Activated gamma-delta T cell treated with anti-CD3 and anti-CD28 coated beads, Interleukin-2, amount 50 U/mL, for 16 hours (primary cell): ENCODE measurements at places on chromosomes 16 and 17.

- no peak for DNase-seq
Measured at GRCh38 chr16:23931199-23931598, 95.4 kb downstream of the PRKCB start.

GRCh38 chr16:85820604-85821372, 21.3 kb downstream of the COX4I1 start:
- DNase-seq, result no peak

- peak; percentile 95 for DNase-seq
Measured at GRCh38 chr17:17752089-17752820, 71.0 kb downstream of the RAI1 start.

GRCh38 chr17:79075446-79075750, 774 bp downstream of the ENGASE start:
- no peak for DNase-seq

- DNase-seq, result no peak
Measured at GRCh38 chr17:27848931-27849330, 44.2 kb downstream of the LYRM9 start.

- no peak for DNase-seq
Measured at GRCh38 chr17:76531486-76532038, 5.9 kb downstream of the CYGB start.

- DNase-seq, result no peak
Measured at GRCh38 chr16:74451951-74452758, 30.9 kb upstream of the CLEC18B start.

- DNase-seq, result no peak
Measured at GRCh38 chr17:42774066-42774745, 957 bp downstream of the VPS25 start.

DNA sequence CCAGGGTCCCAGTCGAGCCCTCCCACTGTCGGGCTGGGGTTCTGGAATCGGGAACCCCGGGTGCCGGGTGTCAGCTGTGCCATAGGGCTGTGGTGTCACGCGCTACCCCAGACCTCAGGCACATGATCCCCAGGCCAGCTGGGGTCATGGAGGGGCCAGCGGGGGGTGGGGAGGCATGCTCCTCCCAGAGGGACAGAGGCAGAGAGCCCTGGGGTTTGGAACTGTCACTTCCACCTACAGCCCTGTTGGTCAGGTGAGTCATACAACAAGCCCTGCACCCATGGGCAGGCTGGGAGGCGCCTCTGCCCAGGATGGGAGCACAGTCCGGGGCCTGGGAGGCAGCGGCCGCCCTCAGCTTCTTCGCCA, 63.0 kb downstream of the BAIAP2 start:
- no peak for DNase-seq

- DNase-seq, result no peak
Measured at GRCh38 chr16:71676236-71676635, 48.3 kb downstream of the PHLPP2 start.

DNA sequence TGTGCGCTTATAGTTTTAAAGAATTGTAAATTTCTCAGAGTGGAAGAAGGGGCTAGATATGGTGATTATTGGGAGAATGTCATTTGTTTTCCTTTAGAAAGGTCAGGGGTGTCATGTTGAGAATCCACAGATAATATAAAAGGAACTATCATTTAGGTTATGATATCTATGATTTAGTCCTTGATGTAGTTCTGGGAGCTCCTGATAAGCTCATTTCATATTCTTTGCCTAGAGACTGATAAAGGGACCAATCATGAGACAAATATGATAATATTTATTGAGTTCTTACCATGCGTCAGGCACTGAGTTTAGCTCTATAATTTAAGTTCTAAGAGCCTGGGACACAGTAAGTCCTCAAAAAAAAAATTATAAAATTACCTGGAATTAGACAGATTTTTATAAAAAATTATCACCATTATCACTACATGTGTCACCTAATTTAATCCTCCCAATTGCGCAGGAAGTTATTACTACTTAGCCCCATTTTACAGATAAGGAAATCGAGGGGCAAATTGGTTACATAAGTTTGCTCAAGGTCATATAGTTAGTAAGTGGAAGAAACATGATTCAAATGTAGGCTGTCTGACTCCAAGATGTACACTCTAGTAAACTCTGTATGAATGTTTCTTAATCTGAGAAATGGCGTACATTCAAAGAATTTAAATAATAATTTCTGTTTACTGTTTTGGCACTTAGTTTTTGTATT, 2.5 kb downstream of the AATF start:
- DNase-seq, result no peak

DNA sequence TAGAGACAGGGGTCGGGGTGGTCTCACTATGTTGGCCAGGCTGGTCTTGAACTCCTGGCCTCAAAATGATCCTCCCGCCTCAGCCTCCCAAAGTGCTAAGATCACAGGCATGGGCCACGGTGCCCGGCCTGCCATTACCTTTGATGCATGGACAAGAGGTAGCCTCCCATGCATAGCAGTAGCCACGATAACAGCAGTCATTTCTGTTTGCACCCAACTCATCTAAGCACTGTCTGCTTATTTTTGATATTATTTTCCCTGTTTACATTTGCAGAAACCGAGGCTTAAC, 37.5 kb upstream of the SNN start:
- no peak for DNase-seq

GRCh38 chr16:68478526-68479250, 30.4 kb upstream of the SMPD3 start:
- DNase-seq, result no peak

- no peak for DNase-seq
Measured at GRCh38 chr17:76834870-76835269, 33.3 kb upstream of the MGAT5B start.

GRCh38 chr17:1946021-1946932, 78.9 kb downstream of the RTN4RL1 start:
- DNase-seq, result no peak

DNA sequence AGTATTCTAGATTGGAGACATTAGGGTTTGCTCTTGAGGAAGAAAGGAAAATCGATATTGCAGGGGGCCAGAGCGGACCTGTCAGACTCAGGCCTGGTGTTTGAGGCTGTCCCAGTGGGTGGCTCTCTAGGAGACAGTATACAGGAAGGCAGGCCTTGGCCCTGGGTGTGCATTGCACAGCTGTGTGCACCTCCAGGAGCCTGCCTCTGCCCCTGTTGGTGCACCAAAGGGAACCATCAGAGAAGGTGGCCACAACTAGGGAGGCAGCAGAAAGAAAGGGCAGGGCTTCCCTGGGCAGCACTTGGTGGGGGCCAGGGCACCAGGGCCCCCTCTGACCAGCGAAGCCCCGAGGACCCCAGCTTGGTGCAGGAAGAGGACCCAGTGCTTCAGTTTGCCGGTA, 188.0 kb downstream of the NTN1 start:
- DNase-seq, result no peak

DNA sequence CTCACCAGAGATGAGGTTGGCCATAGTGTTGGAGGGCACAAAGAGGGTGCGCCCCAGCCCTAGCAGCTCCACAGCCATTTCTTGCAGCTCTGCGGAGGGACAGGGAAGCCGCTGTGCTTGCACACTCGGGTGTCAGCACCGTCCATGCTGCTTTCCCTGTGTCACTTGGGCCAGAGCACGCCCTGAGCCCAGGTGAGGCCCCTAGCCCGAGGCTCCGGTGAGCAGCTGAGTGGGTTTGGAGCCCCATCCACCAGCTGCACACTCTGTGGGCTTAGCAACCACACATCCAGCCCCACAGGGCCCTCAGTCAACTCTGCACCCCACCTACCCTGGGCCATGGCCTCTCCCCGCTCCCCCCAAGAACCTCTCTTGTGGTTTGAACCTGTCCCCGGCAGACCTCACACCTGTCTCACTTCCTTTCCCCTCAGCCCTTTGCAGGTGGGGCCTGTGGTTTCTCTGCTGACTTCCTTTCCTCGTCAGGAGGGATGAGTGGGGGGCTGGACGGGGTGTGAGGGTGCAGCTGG, 20.7 kb downstream of the TMEM235 start:
- DNase-seq, result peak; percentile 64

DNA sequence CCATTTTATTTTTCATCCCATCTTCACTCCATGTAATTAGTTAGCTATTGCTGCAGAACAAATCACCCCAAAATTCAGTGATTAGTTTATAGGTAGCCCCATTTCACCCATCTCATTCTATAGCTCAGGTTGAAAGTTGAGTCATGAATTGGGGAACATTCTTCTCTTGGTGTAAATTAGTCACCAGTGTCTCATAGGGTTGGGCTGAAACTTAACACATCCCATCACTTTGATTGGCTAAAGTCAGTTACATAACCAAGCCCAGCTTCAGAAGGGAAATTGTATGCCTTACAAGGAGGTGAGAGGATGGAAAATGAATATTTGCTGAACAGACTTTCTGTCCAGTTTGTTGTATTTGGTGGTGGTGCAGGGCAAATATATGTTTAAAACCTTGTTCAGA, 477.5 kb downstream of the WWOX start:
- no peak for DNase-seq

DNA sequence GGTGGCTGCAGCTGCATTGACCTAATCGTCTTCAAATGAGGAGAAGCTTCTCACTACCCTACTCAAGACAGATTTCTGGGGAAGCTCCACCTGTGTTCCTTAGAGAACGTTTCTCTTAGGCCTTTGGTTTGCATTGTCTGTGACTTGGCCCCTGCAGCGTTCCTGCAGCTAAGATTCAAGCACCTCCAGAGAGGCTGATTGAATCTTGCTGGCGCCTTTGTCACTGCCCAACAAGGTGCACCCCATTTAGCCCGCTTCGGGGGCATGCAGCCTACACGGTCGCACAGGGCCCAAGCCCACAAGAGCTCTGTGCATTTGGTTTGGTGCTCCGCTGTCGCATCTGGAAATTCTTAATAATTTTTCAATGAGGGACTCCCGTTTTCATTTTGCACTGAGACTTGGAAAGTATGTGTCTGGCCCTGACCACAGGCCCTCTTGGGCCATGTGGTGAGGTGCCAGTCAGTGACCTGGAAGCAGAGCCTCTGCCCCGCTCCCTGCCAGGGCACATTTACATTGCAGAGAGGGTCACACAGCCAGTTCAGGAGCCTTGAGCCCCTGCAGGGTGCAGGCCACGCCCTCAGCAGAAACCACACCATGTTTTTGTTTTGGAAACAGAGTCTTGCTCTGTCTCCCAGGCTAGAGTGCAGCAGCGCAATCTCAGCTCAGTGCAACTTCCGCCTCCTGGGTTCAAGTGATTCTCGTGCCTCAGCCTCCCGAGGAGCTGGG, 51.1 kb upstream of the CACNG5 start:
- no peak for DNase-seq

DNA sequence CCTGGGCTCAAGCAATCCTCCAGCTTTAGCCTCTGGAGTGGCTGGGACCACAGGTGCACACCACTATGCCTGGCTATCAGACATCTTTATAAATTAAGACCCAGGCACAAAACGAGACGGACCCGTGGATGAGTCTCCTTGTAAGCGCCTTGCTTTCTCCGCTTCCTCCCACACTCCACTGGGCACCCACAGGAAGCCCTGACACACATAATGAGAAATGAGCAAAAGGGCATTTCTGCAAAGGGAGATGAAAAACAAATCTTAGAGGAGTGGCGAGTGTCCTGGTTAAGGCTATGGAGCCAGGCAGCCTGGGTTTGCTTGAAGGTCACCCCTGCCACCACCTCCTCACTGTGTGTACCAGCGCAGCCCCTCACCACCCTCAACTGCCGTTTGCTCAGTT, 56.3 kb downstream of the XYLT1 start:
- DNase-seq, result no peak

- DNase-seq, result no peak
Measured at GRCh38 chr16:79069633-79070032, 530.9 kb downstream of the MAF start.

GRCh38 chr17:48177816-48178215, 70.2 kb downstream of the SNX11 start:
- no peak for DNase-seq

DNA sequence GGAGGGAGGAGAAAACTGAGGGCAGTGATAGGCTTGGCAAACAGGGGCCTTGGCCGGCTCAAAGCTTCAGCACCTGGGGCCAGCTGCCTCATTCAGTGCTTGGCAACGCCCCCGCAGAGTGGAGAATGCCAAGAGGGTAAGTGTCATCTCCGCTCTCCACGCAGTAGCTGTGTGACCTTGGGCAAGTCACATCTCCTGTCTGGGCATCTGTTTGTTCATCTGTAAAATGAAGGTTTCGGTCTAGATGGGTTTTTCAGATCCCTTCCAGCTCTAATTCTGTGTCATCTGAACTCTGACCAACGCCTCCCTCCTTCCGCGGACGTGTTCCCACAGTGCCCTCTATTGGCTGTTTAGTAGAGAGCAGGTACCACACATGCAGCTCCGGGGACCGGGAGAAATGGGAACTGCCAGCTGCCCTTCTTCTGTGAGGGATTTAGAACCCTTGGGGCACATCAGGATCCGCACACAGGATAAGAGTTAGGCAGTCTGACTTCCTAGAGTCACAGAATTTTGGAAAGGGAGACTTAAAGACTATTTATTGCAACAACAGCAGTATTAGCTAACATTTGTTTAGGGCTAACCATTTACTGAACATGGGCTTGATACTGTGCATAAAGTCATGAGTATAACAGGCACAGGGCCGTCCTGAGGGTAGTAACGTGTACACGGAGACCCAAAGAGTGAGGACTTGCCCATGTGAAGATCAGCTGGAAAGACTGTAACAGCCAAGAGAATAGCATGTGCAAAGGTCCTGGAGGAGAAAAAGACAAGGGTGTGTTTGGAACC, 26.8 kb downstream of the GP2 start:
- no peak for DNase-seq

DNA sequence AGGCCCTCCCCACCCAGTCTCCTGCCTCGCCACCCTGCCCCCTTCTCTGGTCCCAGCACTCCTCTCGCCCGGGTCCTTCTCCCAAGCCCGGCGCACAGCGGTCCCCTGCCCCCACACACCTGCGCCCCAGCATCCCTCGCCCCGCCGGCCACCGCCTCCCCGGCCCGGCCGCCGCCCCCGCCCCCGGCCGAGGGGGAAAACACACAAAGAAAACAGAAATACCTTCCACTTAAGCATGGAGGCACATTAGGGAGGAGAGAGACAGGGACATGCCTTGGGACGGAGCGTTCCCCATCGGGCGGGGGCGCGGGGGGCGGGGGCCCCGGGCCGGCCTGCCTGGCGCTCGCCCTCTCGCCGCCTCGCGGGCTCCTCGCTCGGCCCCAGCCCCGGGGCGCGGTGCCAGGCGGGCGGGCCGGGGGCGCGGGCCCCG, 326 bp downstream of the SRCIN1 start:
- no peak for DNase-seq

DNA sequence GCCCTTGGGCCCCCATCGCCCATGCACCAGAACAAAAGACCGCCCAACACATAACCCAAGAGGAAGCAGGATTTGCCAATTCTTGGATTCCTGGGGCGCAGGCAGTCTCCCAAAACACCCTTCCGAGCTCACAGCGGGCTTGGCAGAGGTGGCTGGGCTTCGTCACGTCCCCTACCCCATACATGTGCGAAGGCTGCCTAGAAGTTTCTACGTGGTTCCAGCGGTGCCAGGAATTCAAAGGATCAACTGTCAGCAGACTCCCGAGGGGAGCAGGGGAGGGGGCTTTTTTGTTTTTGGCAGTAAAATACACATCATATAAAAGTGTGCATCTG, 80.8 kb upstream of the PLCG2 start:
- DNase-seq, result no peak

- DNase-seq, result no peak
Measured at GRCh38 chr16:89922477-89922883, 662 bp upstream of the TUBB3 start.

GRCh38 chr16:78900966-78901365, 699.6 kb downstream of the MAF start:
- DNase-seq, result no peak
